ENCODE measurements at places on chromosomes 11 and 22. TPM values are rescaled to one million over a fixed set of nuclear protein-coding genes. Genes with fewer than 3 reads are reported as not detected.

DNA sequence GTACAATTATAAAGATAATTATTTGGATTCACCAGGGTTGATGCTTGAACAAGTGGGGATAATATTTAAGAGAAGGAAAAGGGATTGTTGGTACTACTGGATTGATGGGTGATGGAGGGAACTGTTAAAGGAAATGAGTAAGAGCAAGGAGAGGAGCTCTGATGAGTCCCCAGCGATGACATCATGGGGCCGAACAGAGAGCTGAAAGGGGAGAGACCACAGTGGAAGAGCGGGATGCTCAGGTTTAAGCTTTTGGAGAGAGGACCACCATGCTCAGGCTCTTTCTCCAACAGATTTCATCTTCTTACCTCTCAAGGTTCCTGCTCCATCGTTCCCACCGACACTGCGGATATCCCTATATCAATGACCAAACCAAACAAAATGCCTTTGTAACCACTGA lies 568.7 kb downstream of the ETS1 start:
- H3K36me3 ChIP-seq, result no peaks in the 10 kb centered on the region
- DNase-seq, result peak; percentile 43
- H3K4me3 ChIP-seq, result no peak overlapping the region
- peaks cover 18% of the 10 kb centered on the region for H3K27me3 ChIP-seq
- no peak overlapping the region for H3K27ac ChIP-seq

DNA sequence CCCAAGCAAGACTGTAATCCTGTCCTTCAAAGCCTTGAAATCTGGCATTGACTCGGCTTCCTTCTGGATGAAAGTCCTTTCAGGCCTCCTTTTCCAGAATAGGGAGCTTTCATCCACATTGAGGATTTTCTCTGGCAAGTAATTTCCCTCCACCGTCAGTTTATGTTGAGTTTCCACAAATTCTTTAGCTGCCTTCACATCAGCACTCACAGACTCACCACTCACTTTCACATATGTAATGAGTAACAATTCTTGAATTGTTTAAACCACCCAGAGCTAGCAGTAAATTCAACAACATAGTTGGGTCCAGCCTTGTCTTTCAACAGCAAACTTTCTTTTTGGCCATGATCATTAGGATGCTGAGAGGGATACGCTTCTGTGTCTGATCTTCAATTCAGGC lies 84.3 kb upstream of the PRDM11 start:
- no peak overlapping the region for H3K4me3 ChIP-seq
- H3K36me3 ChIP-seq, result no peaks in the 10 kb centered on the region
- DNase-seq, result no peak
- H3K4me1 ChIP-seq, result no peaks in the 10 kb centered on the region
- peaks cover 5% of the 10 kb centered on the region for H3K27me3 ChIP-seq
- H3K27ac ChIP-seq, result no peak overlapping the region

DNA sequence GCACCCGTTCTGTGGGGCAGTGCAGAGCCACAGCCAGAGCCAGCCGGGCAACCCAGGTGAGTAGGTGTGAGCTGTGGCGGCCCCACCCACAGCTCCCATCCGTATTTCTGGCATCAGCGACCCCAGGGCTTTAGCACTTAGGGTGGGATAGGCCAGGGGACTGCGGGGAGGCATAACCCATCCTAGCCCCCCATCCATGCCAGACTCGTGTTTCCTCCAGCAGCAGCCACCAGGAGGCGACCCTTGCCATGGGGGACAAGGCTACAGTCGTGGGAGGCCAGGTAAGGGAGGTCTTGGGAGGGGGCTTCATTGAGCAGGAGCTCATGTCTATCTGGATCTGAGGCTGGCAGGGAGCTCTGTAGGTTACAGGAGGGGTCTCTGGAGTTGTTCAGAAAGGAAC lies 873 bp downstream of the OTOG start:
- no peak overlapping the region for H3K4me3 ChIP-seq
- no peaks in the 10 kb centered on the region for H3K36me3 ChIP-seq
- no peak for DNase-seq
- H3K27me3 ChIP-seq, result peaks cover 36% of the 10 kb centered on the region

- H3K4me3 ChIP-seq, result no peak overlapping the region
- no peak overlapping the region for H3K27ac ChIP-seq
- no peaks in the 10 kb centered on the region for H3K27me3 ChIP-seq
- no peaks in the 10 kb centered on the region for H3K4me1 ChIP-seq
- DNase-seq, result no peak
- no peaks in the 10 kb centered on the region for H3K36me3 ChIP-seq
Observed at GRCh38 chr11:104064034-104064630, 27.7 kb downstream of the DDI1 start.

The POLD4 gene
- total RNA-seq, result 36.4 TPM

The SLC25A22 gene
- 90.3 TPM for total RNA-seq

The OR8D1 gene
- not detected for total RNA-seq

The FUT4 gene
- 8.3 TPM for total RNA-seq
